A549 treated with DMSO at 1 μM for 4 hours (cell line): ENCODE measurements at places on chromosomes 6 and 20. TPM values are rescaled to one million over a fixed set of nuclear protein-coding genes. Genes with fewer than 3 reads are reported as not detected.

Gene SGK1
- total RNA-seq, result 38.5 to 54.2 TPM (median 45.3 TPM) in 5 replicates

Gene FERMT1
- 18.0 to 23.1 TPM (median 18.5 TPM) in 5 replicates for total RNA-seq

Gene HLA-DPA1
- 0.10 TPM in 1 of 5 replicates, not detected in the others for total RNA-seq

Gene MCHR2
- not detected in 5 replicates for total RNA-seq

Gene PNLDC1
- total RNA-seq, result 0.12 to 0.17 TPM in 2 of 5 replicates, not detected in the others

Gene NKX2-2
- not detected in 5 replicates for total RNA-seq

Gene C6orf58
- 0.10 to 0.45 TPM (median 0.24 TPM) in 5 replicates for total RNA-seq

Gene EYS
- 0.05 to 0.08 TPM (median 0.05 TPM) in 3 of 5 replicates, not detected in the others for total RNA-seq

Gene JPH2
- total RNA-seq, result 0.77 to 1.2 TPM (median 1.1 TPM) in 5 replicates

Gene GSTA4
- total RNA-seq, result 7.5 to 9.5 TPM (median 9.2 TPM) in 5 replicates

Gene DPM1
- 70.6 to 86.5 TPM (median 75.2 TPM) in 5 replicates for total RNA-seq

Gene AP5S1
- 14.7 to 20.4 TPM (median 18.7 TPM) in 5 replicates for total RNA-seq

Gene GABRR2
- total RNA-seq, result 0.07 to 0.09 TPM (median 0.07 TPM) in 3 of 5 replicates, not detected in the others

Gene SLC32A1
- total RNA-seq, result not detected in 5 replicates

Gene SRMS
- total RNA-seq, result 0.06 TPM in 1 of 5 replicates, not detected in the others

Gene GATA5
- total RNA-seq, result 0.46 to 1.1 TPM (median 0.84 TPM) in 5 replicates

Gene FAM209B
- total RNA-seq, result 0.30 to 0.62 TPM (median 0.50 TPM) in 4 of 5 replicates, not detected in the other

Gene NRSN1
- total RNA-seq, result not detected in 5 replicates

Gene TCF19
- total RNA-seq, result 13.2 to 16.2 TPM (median 14.4 TPM) in 5 replicates

Gene GPX5
- total RNA-seq, result not detected in 5 replicates

Gene OVOL2
- 0.10 to 0.20 TPM (median 0.13 TPM) in 3 of 5 replicates, not detected in the others for total RNA-seq

Gene CCDC167
- total RNA-seq, result 41.6 to 54.8 TPM (median 44.1 TPM) in 5 replicates

Gene XKR7
- total RNA-seq, result 0.01 to 0.04 TPM (median 0.02 TPM) in 5 replicates

Gene DEFB124
- not detected in 5 replicates for total RNA-seq

Gene PCNA
- total RNA-seq, result 418 to 444 TPM (median 422 TPM) in 5 replicates

Gene GNAS-AS1
- not detected in 5 replicates for total RNA-seq

Gene TMEM200A
- total RNA-seq, result 0.07 to 0.08 TPM (median 0.08 TPM) in 5 replicates

Gene SOBP
- 0.94 to 1.7 TPM (median 1.2 TPM) in 5 replicates for total RNA-seq

Gene NMBR
- total RNA-seq, result not detected in 5 replicates

Gene SEL1L2
- total RNA-seq, result not detected in 5 replicates

Gene LRRN4
- 0.02 TPM in 1 of 5 replicates, not detected in the others for total RNA-seq

Gene APCDD1L
- total RNA-seq, result 0.05 to 0.07 TPM (median 0.05 TPM) in 3 of 5 replicates, not detected in the others

Gene ISM1
- 0.16 to 0.71 TPM (median 0.41 TPM) in 5 replicates for total RNA-seq

Gene PSORS1C2
- not detected in 5 replicates for total RNA-seq

Gene TBXT
- not detected in 5 replicates for total RNA-seq

Gene ADGRB3
- not detected in 5 replicates for total RNA-seq

Gene SAPCD1
- total RNA-seq, result 3.0 to 5.0 TPM (median 3.3 TPM) in 5 replicates

Gene LTA
- 0.11 to 0.12 TPM in 2 of 5 replicates, not detected in the others for total RNA-seq

Gene CLPSL2
- 0.38 to 0.76 TPM (median 0.57 TPM) in 4 of 5 replicates, not detected in the other for total RNA-seq

Gene CLVS2
- 0.01 to 0.08 TPM (median 0.07 TPM) in 5 replicates for total RNA-seq

Gene SYNJ2
- 61.8 to 71.2 TPM (median 68.5 TPM) in 5 replicates for total RNA-seq

Gene FUT9
- not detected in 5 replicates for total RNA-seq

Gene KCNK15
- total RNA-seq, result 0.57 to 0.85 TPM (median 0.69 TPM) in 5 replicates

Gene SLC22A2
- 0.06 TPM in 1 of 5 replicates, not detected in the others for total RNA-seq

Gene PRRC2A
- 68.9 to 101 TPM (median 86.8 TPM) in 5 replicates for total RNA-seq

Gene FBXO30
- 6.3 to 8.5 TPM (median 7.5 TPM) in 5 replicates for total RNA-seq

Gene CPNE5
- 0.06 to 0.15 TPM (median 0.11 TPM) in 5 replicates for total RNA-seq

Gene C20orf202
- 0.05 TPM in 1 of 5 replicates, not detected in the others for total RNA-seq

Gene GLP1R
- not detected in 5 replicates for total RNA-seq

Gene SLC24A3
- 0.03 to 0.17 TPM (median 0.04 TPM) in 5 replicates for total RNA-seq

Gene PBOV1
- total RNA-seq, result not detected in 5 replicates

Gene ECT2L
- not detected in 5 replicates for total RNA-seq

Gene PEX6
- 5.5 to 10.5 TPM (median 9.6 TPM) in 5 replicates for total RNA-seq
